ENCODE measurements at places on chromosomes 16 and 17. TPM values are rescaled to one million over a fixed set of nuclear protein-coding genes. Genes with fewer than 3 reads are reported as not detected.
A peak's percentile ranks its signal among the peaks of the same experiment; 100 is the strongest.

Gene TAT
- not detected for polyA plus RNA-seq

Gene SPATA22
- not detected for polyA plus RNA-seq

Gene HP
- polyA plus RNA-seq: not detected

Gene NPIPB9
- 0.16 TPM for polyA plus RNA-seq

DNA sequence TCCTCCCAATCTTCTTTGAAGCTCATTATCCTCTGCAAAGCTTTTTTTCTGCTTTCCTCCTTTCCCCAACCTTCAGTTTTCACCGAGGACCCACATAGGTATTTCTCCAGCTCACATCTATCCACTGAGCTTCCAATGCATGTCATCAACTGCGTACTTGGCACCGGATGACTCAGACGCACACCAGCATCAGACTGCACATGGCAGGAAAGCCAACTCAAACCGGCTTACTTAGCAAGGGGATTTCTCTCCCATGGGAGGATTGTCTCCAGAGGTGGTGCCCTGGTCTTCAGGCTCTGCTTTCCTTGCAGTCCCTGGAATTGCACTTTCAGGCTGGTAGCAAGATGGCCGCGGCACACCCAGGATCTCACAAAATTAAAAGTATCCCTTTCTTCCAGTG, 1.7 kb upstream of the AKTIP start:
- DNase-seq: no peak

- DNase-seq: peak; percentile 90
Observed at GRCh38 chr17:14471052-14471451, 170.2 kb downstream of the HS3ST3B1 start.

DNA sequence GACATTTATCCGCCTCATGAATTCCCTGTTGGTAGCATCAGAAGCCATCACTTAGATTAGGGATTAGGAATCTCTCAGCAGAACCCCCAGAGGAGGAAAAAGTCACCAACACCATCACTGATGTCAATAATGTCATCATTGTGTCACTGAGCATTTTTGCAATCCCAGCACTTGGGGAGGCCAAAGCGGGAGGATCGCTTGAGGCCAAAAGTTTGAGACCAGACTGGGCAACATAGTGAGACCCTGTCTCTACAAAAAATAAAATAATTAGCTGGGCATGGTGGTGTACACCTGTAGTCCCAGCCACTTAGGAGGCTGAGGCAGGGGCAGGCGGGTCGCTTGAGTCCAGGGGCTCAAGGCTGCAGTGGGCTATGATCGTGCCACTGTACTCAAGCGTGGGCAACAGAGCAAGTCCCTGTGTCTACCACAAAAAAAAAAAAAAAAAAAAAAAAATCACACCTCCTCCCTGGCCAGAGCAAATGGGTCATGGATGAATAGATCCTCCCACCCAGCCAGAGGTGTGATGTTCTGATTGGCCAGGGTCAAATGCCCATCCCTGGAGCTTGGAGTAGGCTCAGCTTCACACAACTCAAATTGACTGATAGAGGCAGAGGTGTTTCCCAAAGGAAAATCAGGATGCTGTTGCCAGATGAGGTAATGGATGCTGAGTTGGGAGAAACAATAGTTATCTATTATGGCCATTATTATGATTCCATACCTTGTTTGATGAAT, 31.6 kb downstream of the VWA3A start:
- no peak for DNase-seq

GRCh38 chr16:4987580-4988374, 29.6 kb downstream of the SEC14L5 start:
- no peak for DNase-seq

DNA sequence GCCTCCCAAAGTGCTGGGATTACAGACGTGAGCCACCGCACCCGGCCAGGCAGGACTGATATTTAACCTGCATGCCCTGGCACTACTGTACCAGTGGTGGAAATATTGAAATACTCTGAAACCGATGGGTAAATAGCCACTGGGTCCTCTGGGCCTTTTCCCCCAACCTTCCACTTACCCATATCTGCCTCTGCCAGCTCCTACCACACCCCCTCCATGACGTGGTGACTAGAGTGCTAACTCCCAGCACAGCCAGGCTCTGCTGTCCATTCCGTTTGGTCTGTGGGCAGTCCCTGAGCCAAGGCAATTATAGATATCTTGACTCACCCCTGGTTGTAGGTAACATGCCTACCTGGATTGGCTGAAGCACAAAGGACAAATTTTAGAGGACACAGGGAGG, 187.8 kb downstream of the PRKCB start:
- DNase-seq: no peak

- no peak for DNase-seq
Observed at GRCh38 chr17:7413346-7413985, 5.8 kb downstream of the NLGN2 start.

GRCh38 chr16:87129771-87130170, 187.4 kb downstream of the C16orf95 start:
- no peak for DNase-seq

DNA sequence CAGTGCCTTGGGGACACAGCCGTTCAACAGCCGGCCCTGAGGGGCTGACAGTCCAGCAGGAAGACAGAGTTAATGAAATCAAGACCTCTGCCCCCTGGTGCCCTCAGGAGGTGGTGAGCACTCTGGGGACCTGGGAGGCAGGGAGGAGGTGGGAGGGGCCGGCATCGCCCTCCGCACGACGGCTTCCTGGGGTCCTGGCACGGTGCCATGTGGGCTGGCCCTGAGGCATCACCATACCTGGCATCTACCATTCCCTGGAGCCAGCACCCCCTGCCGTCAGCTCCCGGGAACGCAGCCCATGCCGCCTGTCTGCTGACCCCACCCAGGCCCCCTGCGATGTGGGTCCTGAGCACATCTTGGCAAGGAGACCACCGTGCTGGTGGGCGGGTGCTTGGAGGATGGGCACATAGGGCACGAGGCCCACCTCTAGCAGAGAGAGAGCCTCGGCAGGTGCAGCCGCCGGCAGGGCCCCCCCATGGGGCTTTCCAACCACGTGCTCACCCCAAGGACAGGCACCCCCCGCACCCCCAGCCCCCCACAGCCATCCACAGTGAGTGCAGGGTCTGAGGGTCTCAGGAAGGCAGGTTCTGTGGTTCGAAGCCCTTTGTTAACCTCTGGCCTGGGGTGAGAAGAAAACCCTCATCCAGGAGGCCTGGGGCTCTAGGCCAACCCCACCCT, 52.5 kb downstream of the ZFPM1 start:
- no peak for DNase-seq

DNA sequence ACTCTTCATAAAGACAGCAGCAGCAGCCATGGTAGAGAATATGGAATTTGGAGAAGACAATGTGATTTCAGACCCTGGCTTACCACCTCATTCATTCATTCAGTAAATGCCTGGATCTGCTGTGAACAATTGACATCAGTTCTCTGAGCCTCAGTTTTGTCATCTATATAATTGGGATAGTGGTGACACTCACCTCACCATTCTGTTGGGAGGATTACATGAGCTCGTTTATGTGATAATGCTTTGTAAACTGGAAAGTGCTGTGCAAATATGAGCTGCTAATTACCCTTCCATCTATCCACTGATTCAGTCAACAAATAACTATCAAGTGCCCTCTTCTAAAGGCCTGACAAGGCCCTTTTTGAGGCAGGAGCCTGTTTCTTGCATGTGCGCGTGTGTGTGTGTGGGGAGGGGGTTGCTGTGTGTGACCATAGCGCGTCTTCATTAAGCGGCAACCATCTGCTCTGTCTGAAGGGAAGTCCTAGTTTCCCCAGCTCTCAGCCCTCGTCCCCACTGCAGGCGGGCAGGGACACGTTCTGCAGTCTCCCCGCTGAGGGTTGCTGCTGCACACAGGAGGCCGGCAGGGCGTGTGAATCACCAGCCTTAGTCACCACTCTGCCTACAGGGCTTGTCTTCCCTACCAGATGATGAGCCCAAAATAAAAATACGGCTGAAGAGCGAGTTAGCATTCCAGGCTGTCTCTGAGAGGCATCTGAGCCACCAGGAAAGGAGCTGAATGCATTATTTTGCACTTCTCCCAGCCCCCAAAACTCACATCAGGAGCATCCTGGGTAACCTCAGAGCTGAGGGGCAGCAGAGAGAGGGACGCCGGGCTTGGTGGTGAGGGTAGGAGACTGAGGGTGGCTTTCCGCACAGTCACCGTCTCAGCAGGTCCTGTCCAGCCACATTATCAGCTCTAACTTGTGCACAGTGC, 19.9 kb downstream of the ARL4D start:
- peak; percentile 59 for DNase-seq

DNA sequence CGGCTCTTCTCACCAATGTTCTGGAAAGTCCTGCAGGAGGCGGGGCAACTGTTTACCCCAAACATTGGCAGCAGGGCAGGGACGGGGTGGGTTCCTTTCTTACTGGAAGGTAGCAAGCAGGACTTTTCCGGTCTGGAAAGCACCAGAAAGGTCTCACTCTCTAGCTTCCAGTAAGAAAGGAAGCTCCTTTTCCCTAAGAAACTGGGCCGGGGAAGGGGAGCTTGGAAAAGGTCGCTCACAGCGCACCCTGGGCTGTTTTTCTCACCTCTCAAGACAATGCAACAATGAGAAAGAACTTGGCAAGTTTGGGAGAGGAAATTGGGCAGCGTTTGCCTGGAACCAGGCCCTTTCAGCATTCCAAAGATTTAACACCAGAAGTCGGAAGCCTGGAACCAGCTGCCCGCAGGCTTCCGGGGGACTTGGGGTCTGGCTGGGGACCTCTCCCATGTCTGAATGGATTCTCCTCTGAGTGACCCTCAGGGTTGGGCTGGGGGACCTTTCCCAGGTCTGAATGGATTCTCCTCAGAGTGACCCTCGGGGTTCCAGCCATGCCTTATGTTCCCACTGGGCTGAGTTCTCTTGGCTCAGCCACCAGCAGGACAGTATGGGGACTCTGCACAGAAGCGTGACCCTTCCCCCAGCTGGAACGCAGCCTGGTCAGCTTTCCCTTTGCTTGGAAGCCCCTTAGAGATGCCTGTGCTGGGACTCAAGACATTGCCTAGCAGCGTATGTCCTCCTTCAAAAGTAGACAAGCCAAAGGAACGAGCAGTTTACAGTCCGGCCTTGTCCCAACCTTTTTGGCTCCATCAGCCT, 166.5 kb upstream of the PLCG2 start:
- DNase-seq: no peak

- DNase-seq: no peak
Observed at GRCh38 chr16:27222249-27223225, 19.2 kb downstream of the KDM8 start.

DNA sequence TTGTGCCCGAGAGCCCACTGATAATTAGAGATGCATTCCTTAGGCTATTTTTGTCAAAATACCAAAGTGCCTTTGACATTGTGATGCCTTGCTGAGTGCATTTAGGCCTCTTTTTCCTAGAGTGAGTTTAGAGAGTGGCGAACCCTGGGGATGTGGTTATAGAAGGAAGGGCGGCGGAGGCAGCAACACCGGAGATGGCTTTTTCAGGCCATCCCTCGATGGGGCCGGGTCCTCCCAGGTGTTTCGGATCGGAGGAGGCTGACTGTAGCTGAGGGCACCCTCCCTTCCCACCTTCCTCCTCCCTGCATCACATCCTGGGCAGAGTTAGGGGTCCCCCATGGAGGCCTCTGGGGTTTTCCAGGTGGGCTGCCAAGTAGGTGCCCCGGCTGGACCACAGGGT, 6.6 kb upstream of the SNAI3 start:
- DNase-seq: no peak

DNA sequence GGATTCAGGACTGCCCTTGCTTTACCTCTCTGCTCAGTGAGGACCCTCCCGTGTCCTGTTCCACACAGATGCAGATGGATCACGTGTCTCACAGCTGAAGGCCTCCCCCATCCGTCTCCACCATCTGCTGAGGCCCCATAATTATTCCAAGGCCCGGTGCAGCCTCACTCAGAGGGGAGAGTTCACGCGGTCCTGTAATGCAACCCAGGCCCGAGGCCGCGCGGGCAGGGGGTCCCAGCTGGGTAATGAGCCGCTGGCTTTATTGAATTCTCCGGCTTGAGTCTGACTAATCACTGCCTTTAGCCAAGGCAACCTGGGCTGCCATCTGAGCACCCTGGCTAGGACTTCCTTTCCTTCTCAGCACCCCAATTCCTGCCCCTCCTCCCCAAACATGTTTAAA, 4.4 kb upstream of the WFIKKN2 start:
- no peak for DNase-seq

DNA sequence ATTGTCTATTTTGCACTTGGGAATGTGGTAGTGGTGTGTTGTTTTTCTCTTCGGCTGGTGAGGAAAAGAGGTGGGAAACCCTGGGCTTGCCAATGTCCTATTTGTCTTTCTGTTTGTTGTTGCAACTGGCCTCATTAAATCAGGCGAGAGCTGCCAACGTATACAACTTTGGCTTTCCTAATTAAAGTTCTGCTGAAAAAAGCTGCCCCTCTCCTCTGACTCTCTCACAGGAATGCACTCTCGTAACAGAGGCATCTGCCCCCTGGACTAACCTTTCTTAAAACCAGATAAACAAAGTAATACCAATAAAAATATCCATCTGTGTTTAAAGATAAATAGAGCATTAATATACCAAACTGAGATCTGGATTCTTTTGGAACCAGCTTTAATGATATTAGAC, 7.8 kb downstream of the CDRT15 start:
- peak; percentile 8 for DNase-seq

- DNase-seq: no peak
Observed at GRCh38 chr17:79576333-79576732, 34.5 kb downstream of the RBFOX3 start.

- DNase-seq: no peak
Observed at GRCh38 chr17:50560931-50561745, 623 bp downstream of the CACNA1G start.

- no peak for DNase-seq
Observed at GRCh38 chr16:67872131-67872630, 671 bp upstream of the EDC4 start.

DNA sequence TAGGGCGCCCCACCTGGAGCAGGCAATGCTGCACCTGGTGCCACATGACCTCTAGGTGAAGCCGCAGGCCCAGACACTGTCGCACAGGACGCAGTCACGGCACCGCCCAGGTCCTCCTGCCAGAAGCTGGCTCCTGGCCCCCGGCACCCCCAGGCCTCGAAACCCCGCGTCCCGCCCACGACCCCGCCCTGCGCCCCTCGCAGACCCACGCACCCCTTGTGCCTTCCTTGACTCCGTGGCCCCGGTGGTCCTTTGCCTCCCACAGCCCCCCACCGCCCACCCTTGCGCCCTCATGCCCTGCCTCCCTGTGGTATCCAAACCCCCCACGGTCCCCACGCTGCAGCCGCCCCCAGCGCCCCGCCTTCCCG, 6.3 kb upstream of the C1QTNF8 start:
- no peak for DNase-seq

DNA sequence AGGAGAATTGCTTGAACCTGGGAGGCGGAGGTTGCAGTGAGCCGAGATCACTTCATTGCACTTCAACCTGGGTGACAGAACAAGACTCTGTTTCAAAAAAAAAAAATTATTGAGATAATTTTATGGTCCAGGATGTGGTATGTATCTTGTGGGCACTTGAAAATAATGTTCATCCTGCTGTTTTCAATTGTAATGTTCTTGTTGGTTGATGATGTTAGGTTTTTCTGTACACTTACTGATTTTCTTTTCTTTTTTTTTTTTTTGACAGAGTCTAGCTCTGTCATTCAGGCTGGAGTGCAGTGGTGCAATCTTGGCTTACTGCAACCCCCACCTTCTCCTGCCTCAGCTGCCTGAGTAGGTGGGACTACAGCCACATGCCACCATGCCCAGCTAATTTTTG, 29.7 kb downstream of the TBX21 start:
- DNase-seq: no peak

All from AG04450 (cell line).